ENCODE measurements at places on chromosomes 3 and 15. TPM values are rescaled to one million over a fixed set of nuclear protein-coding genes. Genes with fewer than 3 reads are reported as not detected.

Gene SLC15A2
- total RNA-seq: 2.8 TPM

Gene SPATA12
- total RNA-seq: 0.57 TPM

DNA sequence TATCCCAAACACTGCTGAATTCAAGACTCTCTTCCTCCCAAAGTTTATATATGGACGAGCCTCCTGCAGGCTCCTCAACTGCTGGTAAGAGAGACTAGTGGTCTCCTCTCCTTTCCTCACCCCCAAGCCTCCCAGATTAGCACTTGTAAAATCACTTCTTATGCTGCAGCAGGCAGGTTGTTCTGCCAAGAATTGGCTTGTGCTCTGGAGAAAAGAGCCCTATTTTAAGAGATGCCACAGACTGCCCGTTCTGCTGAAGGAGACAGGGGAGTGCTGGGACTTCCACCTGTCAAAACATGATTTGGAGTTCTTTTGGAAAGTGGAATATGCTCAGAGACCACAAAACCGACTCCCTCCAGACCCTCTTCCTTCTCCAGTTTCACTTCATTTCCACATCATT lies 230.9 kb upstream of the EIF1B start:
- DNase-seq: no peak

Gene SCAANT1
- not detected for total RNA-seq

GRCh38 chr15:46297766-46298165 lies 662.9 kb downstream of the SQOR start:
- no peak for DNase-seq

DNA sequence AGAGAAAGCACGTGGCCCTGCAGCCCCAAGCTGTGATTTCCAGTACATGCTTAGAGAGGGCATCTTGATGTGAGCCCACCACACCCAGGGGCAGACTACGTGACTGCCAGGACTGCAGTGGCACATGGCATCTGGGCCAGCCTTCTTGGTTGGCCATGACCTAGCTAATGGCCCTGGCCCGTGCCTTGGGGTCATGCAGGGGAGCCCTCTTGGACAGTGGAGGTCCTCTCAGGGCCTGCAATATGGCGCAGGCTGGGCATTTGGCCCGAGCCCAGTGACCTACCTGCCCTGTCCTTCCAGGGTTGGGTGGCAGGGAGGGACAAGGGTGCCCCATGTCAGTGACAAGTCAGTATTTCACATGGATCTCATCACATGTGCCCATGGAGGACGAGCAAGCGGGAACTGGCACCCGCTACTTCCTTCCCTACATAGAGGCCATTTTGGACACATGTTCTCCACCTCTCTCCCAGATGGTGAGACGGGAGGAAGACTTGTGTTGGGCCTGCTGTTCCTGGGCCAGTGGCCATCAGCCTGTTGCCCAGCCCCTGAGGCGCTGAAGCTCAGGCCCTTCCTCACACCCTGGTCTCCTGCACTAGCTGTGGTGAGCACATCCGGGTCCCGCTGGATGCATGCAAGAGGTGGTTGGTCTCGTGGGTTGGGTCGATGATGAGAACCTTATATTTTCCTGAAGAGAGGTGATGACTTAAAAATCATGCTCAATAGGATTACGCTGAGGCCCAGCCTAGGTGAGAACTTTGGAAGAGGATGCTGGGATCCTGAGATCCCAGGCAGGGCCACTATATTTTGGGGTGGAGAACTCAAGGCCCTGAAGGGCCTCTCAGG lies 195.6 kb downstream of the UBE3A start:
- no peak for DNase-seq

DNA sequence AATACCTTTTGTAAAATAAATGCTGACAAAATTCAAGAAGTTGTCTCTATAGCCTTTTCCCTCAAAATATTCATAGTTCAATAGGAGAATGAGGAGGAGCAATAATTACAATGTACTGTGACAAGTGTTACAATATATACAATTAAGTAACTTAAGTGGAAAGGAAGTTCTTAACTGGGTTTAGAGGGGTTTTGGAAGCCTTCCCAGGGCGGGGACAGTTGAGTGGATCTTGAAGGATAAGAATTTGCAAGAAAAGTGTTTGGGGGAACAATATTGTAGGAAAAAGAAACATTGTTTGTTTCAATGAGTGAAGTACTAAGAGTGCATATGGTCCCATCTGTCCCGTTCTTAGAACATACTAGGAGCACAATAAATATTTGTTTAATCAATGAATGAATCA lies 165.2 kb upstream of the PLSCR5 start:
- no peak for DNase-seq

Gene CFAP20DC
- total RNA-seq: 6.7 TPM

- DNase-seq: no peak
Measured at GRCh38 chr15:78982736-78983135, 37.9 kb upstream of the CTSH start.

Gene GP5
- total RNA-seq: not detected

Gene TICRR
- 23.6 TPM for total RNA-seq

Gene HDGFL3
- total RNA-seq: 10.1 TPM

Gene CEMIP
- total RNA-seq: 0.61 TPM

DNA sequence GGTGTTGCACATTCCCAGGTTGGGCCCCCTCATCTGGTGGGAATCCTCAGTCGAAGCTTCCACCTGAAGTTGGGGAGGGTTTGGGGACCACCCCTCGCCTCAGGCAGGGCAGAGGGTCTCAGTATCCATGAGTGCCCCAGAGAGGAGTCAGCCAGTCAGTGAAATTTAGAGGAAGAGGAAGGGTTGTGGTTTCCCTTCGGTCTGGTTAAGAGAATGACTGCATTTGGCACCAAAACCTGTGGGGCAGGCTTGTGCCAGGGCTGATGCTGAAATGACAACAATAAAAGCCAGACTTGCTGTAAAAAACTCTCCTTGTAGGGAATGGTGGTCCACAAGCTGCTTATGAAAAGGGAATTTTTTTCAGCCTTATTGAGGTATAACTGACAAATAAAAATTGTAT lies 22.6 kb downstream of the LMCD1 start:
- no peak for DNase-seq

DNA sequence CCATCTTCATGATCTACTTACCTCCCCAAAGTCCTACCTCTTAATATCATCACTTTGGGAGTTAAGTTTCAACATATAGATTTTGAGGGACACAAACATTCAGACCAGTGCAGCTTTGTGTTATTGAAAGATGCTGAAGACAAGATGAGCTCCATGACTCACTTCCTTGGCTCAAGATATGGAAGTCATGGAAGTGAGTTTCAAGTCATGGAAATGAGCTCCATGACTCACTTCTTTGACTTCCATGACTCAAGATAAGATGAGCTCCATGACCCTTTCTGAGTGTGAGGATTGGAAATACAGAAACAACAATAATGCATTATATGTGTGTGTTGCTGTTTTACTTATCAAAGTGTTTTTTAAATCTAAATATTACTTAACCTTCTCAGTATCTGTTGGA lies 170.2 kb upstream of the TPRG1 start:
- DNase-seq: no peak

Gene TLR9
- total RNA-seq: 0.30 TPM

- DNase-seq: no peak
Measured at GRCh38 chr3:60001369-60001768, 951.5 kb upstream of the CFAP20DC start.

GRCh38 chr15:93563218-93563617 lies 474.2 kb upstream of the RGMA start:
- DNase-seq: no peak

GRCh38 chr3:168473334-168473890 lies 377.7 kb upstream of the GOLIM4 start:
- DNase-seq: no peak

Gene ALDH1L1
- 46.9 TPM for total RNA-seq

- DNase-seq: no peak
Measured at GRCh38 chr15:65956307-65956706, 87.0 kb downstream of the RAB11A start.

DNA sequence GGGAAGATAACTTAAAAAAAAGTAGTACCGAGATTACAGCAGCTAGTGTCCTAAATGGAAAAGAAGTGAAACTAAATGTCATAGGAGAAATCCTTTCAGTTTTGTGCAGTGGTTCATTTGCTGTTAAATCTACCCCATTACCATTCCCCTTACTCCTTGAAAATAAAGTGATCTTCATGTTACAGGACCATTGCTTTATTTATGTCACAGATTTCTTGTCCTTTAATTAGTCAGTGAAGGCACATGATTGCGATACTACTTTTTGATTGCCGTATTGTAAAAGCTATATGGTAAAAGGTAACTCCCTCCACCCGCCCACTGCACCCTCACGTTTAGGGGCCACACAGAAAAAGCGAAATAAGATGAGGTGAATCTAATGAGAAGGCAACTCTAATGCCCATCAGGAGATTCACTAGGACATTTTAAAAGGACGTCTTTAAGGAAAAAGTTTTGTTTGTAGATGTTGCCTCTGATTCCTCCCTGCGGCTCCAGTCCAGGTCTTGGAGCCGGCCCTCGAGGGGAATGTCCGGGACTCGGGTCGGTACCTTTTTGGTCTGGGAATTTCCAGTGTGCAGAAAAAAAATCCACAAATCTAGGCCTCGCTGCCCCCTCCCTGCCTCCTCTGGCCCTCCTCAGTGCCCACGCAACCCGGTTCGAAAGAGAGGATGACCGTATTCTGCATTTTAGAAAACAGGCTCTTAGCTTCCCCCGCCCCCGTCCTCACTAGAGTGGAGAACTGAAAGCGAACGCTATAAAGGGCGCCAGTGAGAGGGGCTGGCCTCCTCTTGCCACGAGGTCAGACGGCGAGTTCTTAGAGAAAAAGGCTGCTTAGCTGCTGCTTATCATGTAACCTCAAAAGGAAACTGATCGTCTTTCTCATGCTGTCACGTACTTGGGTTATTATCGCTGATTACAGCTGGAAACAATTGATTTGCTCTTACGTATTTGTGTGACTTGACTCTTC lies 21.8 kb upstream of the NFKBIZ start:
- peak; percentile 73 for DNase-seq

GRCh38 chr15:100711516-100712021 lies 109.2 kb downstream of the ASB7 start:
- no peak for DNase-seq

DNA sequence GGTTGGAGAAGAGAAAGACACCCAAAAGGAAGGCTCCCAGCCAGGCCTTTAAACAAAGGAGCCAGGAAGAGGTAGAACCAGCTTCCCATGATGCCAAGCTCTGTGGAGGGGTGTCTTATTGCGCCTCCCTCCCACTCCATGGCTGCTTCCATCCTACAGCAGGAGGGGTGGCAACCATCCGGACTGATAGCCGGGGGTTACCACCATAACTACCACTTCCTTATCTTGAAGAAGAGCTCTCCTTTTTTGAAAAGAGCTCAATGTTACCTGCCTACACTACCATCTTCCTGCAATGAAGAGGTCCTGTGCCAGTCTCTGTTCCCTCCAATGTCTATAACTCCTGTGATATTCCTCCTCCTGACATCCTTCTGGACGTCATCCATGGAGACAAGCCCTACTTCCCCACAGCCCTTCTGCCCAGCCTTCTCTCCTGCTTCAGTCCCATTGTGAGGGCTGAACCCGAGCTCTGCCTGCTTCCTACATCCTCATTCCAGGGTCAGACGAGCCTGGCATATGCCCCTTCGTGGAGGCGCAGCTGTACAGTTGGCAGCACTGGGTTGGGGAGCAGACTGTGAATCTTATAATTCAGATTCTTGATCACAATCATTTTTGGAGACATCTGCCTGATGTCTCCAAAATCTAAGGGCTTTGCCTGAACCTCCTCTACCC lies 8.5 kb downstream of the CCDC9B start:
- DNase-seq: no peak

- no peak for DNase-seq
Measured at GRCh38 chr15:90607361-90607760, 77.6 kb downstream of the CRTC3 start.

Gene ERICH6
- not detected for total RNA-seq

- DNase-seq: no peak
Measured at GRCh38 chr3:6250167-6250566, 610.7 kb upstream of the GRM7 start.

DNA sequence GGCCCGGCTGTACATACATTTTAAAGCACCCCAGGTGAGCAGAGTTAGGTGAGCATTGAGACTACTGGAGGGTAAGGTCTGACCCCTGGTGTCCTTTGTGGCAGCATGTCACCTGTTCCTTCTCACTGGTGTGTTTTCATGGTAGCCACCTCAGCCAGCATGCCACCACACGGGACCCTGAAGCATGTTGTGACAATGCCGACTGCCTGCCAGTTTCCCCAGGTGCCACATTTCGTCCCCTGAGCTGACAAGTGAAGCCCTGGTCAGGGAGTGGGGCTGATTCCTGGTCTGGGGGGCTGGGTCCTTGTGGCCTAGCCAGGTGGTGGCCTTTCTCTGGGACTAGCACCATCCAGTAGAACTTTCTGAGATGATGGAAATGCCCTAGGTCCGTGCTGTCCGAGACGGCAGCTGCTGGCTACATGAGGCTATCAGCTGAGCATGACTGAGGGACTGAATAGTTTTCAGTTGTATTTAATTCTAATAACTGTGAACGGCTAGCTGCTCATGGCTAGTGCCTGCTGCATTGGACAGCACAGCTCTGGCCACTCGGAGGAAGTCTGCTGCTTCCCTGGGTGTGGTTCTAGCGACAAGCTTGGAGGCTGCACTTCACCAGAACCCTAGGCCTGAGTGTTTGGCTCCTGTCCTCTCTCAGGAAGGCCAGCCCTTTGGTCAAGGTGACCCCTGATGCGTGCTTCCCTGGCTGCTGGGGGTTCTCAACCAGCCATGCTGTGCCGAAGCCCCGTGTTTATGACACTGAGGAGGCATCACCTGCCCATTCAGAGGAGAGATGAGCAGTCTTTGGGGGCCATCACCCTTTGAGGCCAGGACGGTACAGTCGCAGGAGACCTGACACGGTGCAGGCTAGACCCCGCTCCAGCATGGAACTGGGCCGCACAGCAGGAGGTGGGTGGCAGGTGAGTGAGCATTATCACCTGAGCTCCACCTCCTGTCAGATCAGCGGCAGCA lies 3.9 kb downstream of the C3orf22 start:
- no peak for DNase-seq

Gene GPR176
- 4.2 TPM for total RNA-seq

- DNase-seq: no peak
Measured at GRCh38 chr3:184200825-184201224, 14.8 kb downstream of the ABCF3 start.

GRCh38 chr3:99817047-99817436 lies 620 bp upstream of the CMSS1 start:
- peak; percentile 10 for DNase-seq

- DNase-seq: no peak
Measured at GRCh38 chr15:91435113-91435512, 335.1 kb downstream of the SV2B start.

- DNase-seq: no peak
Measured at GRCh38 chr15:54820811-54821210, 375.9 kb downstream of the RSL24D1 start.

Gene ZPLD1
- not detected for total RNA-seq

Gene SCN11A
- not detected for total RNA-seq

DNA sequence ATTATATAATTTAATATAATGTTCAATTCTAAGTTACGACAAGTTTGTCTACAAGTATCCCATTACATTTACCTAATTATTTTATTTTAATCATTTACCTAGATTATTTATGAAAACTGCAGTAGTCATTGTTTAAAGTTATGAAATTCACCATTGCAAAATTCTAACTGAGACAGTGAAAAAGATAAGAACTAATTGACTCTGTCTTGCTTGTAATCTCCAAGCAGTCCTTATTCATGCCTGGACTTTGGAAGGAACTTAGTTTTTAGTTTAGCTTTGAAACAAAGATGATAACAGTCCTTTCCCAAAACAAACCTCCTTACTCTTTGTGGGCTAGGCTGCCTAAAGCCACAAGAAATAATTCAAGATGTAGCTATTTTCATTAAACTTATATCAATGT lies 165.0 kb downstream of the SUCNR1 start:
- no peak for DNase-seq

GRCh38 chr15:57290187-57290586 lies 86.1 kb upstream of the CGNL1 start:
- DNase-seq: no peak
